Thymus (tissue), 14 donors: ENCODE measurements at places on chromosomes 3 and 15. TPM values are rescaled to one million over a fixed set of nuclear protein-coding genes. Genes with fewer than 3 reads are reported as not detected.

GRCh38 chr3:85360742-85361387, 402.1 kb downstream of the CADM2 start:
- H3K36me3 ChIP-seq = no peaks in the 10 kb centered on the region
- no peak overlapping the region for H3K27ac ChIP-seq
- no peaks in the 10 kb centered on the region for H3K27me3 ChIP-seq

DNA sequence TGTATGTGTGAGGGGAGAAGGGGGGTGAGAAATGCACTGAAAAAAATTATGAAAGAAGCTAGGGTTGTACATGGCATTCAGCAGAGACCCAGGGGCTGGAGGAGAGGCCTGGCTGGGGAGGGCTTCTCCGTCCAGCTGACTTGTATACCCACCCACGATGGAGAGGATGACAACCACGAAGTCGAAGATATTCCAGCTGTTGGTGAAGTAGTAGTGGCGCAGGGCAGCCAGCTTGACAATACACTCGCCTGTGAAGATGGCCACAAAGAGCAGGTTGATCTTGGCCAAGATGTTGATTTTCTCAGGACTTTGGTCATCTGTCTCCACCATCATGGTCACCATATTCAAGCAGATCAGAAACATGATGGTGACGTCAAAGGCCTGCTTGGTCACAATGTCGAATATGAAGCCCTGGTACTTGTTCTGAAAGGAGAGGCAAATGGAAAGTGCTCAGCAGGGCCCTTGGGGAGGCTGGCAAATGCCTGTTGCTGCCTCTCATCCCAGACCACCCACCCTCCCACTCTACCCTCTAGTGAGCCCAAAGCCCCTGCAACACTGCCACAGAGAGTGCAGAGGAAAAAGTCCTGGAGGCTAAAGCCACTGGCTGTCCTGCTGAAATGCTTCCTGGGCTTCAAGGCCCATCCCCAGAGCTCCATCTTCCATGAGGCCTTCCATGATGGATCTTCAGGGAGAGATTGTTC, 58.1 kb downstream of the EXOG start:
- no peaks in the 10 kb centered on the region for H3K36me3 ChIP-seq
- no peaks in the 10 kb centered on the region for H3K4me1 ChIP-seq
- no peak overlapping the region for H3K4me3 ChIP-seq
- no peaks in the 10 kb centered on the region for H3K27me3 ChIP-seq
- H3K27ac ChIP-seq = no peak overlapping the region

DNA sequence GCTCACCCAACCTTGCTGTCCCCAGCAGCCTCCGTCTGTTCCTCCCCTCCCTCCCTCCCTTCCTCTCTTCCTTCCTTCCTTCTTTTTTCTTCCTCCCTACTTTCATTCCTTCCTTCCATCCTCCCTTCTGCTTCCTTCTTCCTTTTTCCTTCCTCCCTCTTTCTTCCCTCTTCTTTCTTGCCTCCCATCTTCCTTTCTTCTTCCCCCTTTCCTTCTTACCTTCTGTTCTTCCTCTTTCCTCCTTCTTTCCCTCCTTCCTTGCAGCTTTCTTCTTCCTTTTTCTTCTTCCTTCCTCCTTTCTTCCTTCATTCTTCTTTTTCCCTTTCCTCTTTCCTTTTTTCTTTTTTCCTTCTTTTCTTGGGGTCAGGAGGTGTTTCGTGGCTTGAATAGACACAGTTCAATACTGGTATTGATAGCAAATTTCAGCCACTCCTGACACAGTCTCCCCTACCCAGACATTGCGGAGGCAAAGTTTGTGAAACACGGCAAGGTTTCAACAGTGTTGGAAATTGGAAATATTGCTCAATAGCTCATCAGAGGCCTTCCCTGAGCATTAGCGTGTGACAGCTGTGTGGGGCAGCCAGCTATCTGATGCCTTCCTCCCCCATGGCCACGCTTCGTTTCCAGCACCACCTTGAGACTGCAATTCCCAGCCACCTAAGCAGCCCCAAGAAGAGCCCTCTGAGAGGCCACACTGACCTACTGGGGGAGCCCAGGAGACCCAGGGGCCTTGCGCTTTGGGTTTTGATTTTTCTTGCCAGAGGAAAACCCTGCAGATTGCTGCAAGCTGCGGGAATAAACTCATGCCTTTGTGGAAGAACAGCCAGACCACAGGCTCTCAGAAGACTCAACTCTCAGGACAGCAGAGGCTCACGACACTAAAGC, 82.2 kb downstream of the KLF15 start:
- H3K27me3 ChIP-seq = no peaks in the 10 kb centered on the region
- no peaks in the 10 kb centered on the region for H3K36me3 ChIP-seq
- H3K4me3 ChIP-seq = no peak overlapping the region
- H3K4me1 ChIP-seq = no peaks in the 10 kb centered on the region
- no peak overlapping the region for H3K27ac ChIP-seq

- H3K27me3 ChIP-seq = no peaks in the 10 kb centered on the region
- DNase-seq = peak; percentile 48
- no peaks in the 10 kb centered on the region for H3K36me3 ChIP-seq
Measured at GRCh38 chr15:85330901-85331588, 49.4 kb upstream of the AKAP13 start.

DNA sequence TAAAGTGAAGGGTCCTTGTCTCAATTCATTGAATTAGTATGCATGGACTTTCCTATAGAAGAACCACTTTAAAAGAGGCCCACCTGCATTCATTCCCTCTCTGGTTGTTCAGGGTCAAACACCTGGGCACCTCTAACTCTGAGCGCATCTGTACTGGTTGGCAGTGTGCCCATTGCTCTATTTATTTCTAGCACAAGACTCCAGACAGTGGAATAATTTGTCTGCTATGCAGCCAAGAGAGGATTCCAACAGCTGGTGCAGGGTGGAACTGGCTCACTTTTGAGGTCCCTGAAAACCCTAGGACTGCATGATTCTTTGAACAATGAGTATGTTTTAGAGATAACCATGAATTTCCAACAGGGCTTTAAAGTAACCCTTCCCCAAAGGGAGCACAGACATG, 57.9 kb downstream of the CCDC33 start:
- no peak overlapping the region for H3K27ac ChIP-seq

- no peak overlapping the region for H3K4me3 ChIP-seq
- H3K4me1 ChIP-seq = peaks cover 25% of the 10 kb centered on the region
- DNase-seq = no peak
- no peaks in the 10 kb centered on the region for H3K27me3 ChIP-seq
Measured at GRCh38 chr3:52121813-52122212, 32.4 kb downstream of the POC1A start.

- DNase-seq = no peak
- no peak overlapping the region for H3K27ac ChIP-seq
- H3K4me1 ChIP-seq = no peaks in the 10 kb centered on the region
- no peak overlapping the region for H3K4me3 ChIP-seq
Measured at GRCh38 chr15:59223736-59224135, 17.1 kb downstream of the LDHAL6B start.

DNA sequence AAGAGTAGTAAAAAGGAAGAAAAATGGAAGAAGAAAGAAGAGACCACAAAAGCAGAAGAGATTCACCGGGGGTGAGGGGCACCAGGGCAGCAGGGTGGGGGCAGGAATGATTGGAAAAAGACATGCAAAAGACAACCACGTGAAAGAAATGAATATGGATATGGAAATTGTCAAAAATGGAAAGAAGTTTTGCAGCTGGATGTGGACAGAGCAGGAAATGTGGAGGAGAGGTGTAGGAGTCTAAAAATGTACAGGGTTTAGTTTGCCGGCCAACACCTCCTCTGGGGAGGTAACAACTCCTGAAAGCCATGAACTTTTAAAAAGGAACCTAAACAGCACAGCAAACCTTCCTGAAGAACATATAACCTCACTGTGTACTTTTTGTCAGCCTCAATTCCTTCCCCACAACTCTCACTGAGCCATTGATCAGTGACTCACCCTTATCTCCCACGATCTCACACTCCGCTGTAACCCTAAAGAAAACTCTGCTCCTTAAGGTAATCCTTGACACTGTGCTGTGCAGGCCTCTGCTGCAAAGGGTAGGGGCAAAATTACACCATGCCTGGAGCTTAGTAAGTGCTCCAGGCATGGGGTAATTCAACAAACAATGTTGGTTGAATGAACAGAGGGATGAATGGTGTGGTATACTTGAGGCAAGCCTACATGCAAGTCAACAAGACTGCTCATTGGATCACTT, 100.2 kb upstream of the BOC start:
- H3K27ac ChIP-seq = no peak overlapping the region
- H3K4me3 ChIP-seq = no peak overlapping the region
- H3K36me3 ChIP-seq = no peaks in the 10 kb centered on the region
- DNase-seq = no peak
- no peaks in the 10 kb centered on the region for H3K27me3 ChIP-seq

GRCh38 chr3:31988271-31988670, 6.7 kb downstream of the ZNF860 start:
- H3K27ac ChIP-seq = no peak overlapping the region
- no peaks in the 10 kb centered on the region for H3K36me3 ChIP-seq
- no peaks in the 10 kb centered on the region for H3K4me1 ChIP-seq

Gene TM4SF18
- total RNA-seq = 3.2 TPM

Gene SENP8
- total RNA-seq = 2.0 TPM

Gene KLF15
- 0.28 TPM for total RNA-seq
